Astrocyte of the spinal cord (primary cell): ENCODE measurements at places on chromosomes 2 and 18.
A peak's percentile ranks its signal among the peaks of the same experiment; 100 is the strongest.

DNA sequence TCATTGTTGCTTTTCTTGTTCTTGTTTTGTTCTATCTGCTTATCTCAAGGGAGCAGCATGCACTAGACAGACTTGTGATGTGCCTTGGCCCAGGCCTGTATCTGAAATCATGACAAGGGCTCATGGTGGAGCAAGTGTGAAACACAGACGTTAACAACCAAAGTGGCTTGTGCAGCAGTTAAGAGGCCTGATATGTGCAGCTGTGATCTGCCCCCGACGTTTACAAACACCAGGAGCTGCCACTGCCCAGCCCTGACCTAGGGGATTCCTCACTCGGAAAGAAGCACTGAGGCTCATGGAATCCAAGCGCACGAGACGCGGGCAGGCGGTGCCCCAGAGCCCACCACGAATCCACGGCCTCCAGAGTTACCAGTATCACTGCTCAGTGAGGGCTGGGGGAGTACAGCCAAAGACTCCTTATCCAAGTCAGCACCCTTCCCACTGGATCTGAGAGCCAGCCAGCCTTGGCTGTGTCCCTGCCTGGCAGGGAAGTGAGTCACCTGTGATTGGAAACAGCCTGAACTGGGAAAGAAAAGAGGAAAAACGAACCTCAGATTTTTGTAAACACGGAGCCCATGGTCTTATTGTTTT is 62.3 kb upstream of the SNTG2 start:
- DNase-seq = no peak

DNA sequence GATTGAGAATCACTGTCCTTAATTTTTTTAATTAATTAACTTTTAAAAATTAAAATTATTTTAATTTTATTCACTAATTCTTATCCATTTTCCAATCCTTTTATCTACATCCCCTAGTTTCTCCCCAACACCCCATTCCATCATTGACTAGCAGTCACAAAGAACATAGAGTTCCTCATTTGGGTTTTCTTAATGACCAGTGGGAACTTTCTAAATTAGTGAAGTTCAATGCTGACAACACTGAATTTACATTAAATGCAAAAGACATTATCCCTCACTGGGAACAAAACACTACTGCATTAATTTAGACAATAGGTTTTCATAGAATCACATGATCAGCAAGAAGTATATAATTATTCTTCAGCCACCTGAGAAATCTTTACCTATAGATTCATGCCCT is 80.6 kb upstream of the GLS start:
- DNase-seq = no peak

DNA sequence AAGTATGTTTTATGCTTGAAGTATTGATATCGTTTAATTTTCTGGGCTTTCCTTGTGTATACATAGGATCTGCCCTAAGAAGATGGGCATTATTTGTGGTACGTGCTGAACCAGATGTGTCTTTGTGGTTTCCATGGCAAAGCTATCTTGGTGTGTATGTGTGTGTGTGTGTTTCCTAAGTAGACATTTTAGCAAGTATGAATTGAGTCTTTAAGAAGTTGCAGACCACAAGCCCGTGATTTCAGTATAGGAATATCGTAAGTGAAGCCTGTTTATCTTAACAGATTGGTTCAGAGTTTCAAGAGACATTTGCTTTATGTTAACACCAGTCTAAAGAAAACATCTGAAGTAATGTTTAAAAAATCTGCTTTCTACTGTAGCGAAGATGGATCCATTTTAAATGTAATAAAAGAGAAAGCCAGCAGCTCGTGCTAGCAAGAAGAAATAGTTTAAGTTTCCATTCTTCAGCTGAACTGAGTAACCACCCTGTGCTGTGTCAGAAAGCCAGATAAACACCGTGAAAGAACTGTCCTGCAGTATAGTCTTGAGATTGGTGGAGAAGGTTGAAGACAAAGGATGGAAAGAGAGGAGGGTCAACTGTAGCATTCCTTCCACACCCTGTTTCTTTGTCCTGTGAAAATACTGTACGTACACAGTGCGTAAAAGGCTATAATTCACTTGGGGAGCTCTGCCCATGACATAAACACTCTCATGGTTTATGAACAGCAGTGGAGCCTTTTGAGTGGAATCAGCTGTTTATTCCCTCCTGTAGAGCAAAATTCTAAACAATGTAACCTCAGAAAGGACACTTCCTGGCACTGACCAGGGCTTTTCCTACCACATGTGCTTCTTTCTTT is 91.9 kb upstream of the FOSL2 start:
- peak; percentile 91 for DNase-seq

DNA sequence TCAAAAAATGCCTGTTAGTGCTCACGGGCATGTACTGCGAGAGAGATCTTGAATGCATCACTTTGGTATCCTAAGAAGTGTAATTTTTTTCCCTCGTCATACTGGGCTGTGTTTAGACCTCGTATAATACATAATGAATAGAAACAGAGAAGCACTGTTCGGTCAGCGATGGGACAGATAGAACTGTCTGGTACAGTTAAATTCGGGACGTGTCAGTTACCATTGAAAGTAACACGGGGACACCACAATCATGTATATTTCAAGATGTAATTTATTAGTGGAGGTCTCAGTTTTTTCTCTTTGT is 1.8 kb downstream of the PKP4 start:
- DNase-seq = no peak
